Stimulated activated CD4-positive, alpha-beta T cell treated with anti-CD3 and anti-CD28 coated beads, Interleukin-12 subunit alpha, Interleukin-12 subunit beta, amount 100 ng/mL, for 48 hours (primary cell): ENCODE measurements at places on chromosomes 7 and 10.

GRCh38 chr10:79038841-79039201 lies 29.9 kb upstream of the ZMIZ1 start:
- DNase-seq = no peak

DNA sequence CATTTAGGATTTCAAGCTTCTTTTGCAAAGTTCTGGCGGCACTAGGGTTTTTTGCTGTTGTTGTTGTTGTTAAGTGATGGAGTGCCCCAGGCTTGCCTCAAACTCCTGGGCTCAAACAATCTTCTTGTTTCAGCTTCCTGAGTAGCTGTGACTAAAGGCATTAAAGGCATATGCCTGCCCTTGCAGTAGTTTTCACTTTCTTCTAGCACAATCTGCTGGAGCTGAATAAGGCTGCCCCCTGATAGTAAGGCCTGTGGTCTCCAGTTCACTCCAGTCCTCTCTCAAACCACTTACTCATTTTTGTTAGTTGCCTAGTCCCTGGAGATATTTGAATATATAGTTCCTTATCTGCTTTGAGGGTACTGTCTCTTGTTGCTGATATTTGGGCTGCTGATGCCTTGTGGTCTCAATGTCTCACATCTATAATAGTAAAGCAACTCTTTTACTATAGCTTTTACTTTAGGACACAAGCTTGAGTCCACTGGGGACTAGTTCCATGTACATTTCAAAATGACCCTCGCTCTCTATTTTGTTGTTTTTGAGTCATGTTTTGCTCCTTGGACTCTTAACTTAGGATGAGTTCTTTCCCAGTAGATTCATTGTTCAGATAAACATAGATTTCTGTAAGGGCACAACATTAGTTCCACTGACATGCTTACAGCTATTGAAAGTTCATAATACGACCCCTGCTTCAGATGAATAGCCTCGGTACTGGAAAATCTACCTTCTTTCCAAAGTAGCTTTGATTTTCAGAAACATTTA lies 25.5 kb downstream of the PHF14 start:
- no peak for DNase-seq

DNA sequence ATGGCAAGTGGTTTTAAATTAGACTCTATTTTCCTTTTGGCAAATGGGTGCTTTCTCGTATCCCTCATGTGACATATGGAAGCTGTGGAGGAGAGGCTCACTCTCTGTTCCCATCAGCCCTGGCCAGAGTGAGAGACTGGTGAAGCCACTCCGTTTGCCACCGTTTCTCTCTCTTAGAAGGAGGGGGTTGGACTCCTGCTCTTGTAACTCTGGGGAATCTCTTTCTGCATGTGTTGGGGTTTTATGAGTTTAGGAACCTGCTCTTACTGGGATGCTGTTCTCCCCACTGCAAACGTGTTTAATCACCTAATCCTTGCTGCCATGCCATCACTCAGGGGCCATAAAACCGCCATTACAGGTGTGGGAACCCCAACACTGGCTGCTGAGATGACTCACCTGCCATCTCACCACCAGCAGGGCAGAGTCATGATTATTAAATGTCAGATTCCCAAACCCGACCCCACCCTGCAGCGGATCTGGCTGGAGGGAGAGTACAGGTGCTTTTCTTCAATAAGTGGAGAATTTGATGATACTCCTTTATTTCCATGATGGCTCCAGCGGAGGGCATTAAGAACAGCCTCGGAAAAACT lies 103.2 kb downstream of the ADCY1 start:
- no peak for DNase-seq

DNA sequence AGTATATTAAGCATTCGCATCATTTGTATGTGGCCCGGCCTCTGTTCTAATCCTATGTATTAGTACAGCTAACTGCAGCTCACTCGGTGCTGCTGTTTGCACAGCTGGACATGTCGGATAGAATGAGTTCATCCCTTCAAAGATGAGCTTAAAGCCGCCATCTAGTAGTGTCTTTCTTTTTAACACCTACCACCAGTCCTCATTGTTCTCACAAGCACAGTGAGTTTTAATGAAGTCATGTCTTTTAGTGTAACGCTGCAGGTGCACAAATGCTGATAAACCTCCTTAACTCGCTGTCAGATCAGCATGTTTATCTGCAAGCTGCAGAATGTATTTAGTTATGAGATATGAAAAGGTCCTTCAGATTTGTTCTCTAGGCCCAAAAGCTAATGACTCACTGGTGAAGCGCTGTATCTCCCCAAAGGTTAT lies 247.5 kb downstream of the MTERF1 start:
- no peak for DNase-seq

DNA sequence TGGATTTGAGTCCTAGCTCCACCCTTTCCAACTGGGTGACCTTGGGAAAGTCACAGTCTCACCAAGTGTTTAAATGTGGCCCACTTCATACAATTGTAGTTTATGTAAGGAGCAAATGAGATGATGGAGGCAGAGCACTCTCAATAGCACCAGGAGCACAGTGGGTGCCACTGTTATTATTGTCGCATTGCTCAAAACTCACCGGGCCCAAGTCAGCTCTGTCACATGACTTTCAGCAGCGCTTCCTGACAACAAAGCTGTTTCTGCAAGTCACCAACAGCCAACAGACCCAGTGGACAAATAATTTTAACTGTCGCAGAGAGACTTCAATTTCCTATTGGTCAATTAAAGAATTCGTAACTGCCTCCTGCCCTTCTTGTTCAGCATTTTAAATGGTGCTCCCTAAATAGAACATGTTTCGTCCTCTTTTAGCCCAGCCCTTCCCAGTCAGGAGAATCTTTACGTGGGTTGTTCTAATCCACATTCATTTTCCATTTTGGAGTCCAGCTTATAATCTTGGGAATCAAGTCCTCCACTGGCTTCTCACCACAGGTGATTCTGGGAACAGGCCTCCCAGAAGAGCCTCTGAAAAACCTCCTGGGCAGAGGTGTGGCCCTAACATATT lies 415.6 kb upstream of the NPVF start:
- DNase-seq = no peak

DNA sequence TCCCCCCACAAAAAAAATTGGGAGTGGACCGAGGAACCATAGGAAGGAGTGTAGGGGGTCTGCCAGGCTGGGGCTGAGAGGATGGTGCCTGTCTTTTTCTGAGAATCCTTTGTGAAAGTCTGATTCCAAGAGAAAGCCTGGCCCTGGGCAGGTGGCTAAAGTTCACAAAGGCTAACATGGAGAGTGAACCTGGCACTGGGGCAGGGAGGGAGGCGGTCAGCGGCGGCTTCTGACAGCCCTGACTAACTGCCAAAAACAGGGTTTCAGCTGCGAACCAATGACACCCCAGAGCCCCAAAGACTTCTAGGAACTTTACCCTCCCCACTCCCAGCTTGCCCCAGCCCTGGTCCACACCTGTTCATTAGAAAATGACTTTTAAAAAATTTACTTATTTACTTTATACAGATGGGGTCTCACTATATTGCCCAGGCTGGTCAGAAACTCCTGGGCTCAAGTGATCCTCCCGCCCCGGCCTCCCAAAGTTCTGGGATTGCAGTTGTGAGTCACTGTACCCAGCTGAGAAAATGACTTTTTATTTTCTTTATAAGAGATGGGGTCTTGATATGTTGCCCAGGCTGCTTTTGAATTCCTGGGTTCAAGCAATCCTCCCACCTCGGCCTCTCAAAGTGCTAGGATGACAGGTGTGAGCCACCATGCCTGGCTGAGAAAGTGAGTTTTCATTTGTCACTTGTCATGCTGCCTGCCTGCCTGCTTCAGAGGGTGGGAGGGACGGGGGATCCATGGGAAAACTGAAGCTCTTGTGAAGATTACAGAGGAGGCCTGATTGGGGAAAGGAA lies 61.0 kb upstream of the DUSP5 start:
- no peak for DNase-seq

GRCh38 chr10:75408911-75409885 lies 7.6 kb upstream of the ZNF503 start:
- DNase-seq = no peak

DNA sequence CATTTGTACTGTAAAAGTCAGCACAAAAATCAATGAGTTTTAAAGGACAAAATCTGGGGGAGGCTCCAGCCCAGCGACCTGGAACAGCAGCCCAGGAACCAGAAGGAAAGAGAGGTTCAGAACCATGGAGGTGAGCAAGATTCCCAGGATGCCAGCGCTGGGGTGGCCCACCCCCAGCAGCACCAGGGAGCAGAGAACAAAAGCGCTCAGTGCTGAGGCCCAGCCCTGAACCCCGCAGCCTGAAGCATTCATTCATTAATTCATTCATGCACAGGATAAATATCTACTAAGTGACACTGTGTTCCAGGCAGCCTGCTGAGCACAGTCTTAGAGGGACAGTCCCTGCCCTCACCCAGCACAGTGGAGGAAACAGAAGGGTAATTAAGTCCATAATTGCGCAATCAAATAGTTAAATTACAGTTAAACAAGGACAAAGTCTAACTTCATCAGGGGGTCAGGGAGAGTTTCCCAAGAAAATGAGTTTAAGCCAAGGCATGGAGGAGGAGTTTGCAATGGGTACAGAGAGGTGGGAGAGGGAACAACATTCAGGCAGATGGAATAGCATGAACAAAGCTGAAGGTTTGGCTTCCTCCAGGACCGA lies 202.3 kb downstream of the GRID1 start:
- DNase-seq = no peak

DNA sequence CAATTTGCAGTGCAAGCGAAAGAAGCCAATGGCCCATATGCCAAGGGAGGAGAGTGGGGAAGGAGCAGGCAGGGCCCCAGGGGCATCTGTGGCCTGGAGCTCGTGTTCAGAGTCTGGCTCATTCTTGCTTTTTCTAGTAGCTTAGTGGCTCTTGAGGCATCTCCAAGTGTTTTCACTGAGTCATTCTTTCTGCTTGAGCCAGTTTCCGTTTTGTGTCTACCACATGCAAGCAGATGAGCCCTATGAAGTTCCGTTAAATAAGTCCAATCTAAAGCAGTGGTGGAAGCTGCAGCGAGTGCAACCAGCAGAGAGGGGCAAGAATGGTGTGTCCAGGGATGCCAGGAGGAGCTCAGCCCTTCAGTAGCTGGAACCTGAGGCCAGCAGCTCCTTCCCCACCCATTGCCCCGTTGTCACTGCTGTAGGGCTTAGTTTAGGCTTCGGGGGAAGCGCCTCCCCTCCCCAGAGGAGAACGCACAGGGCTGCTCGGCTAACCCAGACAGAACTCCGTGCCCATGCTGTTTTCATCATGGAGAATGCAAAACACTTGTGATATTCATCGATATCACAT lies 57.4 kb upstream of the EBF3 start:
- DNase-seq = no peak

- no peak for DNase-seq
Measured at GRCh38 chr7:130894146-130894908, 160.3 kb upstream of the KLF14 start.

DNA sequence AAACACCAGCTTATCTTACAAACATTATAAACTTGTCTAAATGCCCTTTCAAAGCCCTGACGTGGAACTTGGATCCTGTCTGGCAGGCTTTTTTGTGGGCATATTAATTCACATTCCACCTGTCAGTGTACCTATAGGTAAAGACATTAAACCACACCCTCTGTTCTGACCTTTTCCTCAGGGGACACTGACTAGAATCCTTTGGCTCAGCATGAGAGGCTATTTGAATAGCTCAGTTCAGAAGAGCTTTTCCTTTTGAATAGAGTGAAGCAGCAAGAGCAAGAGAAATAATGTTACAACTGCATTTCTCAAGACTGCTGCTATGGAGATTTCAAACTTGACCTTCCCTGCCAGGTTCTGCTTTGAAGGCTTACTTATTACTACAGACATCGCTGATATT lies 76.9 kb downstream of the CYP51A1 start:
- no peak for DNase-seq

DNA sequence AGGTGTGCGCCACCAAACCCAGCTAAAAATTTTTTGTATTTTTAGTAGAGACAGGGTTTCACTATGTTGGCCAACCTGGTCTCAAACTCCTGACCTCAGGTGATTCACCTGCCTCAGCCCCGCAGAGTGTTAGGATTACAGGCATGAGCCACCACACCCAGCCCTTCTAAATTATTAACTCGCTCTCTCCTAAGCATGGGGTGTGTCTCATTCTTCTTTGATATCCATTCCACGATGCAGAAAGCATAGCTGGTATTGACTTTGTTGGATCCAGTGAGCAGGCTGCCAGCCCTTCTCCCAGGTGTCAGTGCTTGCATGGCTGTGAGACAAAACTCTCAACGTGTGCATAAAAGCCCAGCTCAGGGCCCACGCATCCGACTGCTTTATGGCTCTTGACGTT lies 254.1 kb upstream of the PFKP start:
- DNase-seq = no peak

- no peak for DNase-seq
Measured at GRCh38 chr7:37414352-37414983, 34.2 kb downstream of the ELMO1 start.

GRCh38 chr7:106041140-106041717 lies 70.9 kb downstream of the SYPL1 start:
- DNase-seq = peak; percentile 37

- no peak for DNase-seq
Measured at GRCh38 chr7:125681508-125681907, 751.9 kb upstream of the POT1 start.

- no peak for DNase-seq
Measured at GRCh38 chr10:13592306-13592705, 5.5 kb downstream of the PRPF18 start.

GRCh38 chr7:8343556-8343955 lies 81.6 kb upstream of the ICA1 start:
- DNase-seq = no peak

GRCh38 chr7:42071372-42072261 lies 165.4 kb downstream of the GLI3 start:
- no peak for DNase-seq

- no peak for DNase-seq
Measured at GRCh38 chr7:24477398-24478136, 95.7 kb upstream of the PALS2 start.

DNA sequence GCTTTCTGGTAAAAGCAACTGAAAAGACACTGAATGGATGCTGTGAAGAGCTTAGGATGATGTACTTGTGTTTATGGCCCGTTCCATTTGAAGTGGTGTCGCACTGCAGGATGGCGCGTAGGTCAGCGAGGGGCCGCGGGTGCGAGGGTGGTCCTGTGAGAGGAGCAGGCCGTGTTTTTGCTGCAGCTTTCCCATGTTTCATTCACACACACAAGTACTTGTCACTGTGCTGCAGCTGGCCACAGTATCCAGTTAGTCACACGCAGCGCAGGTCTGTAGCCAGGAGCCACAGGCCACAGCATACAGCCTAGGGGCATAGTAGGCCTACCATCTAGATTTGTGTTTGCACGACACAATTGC lies 23.2 kb downstream of the WIPI2 start:
- no peak for DNase-seq

GRCh38 chr7:155426543-155427410 lies 31.2 kb upstream of the EN2 start:
- DNase-seq = no peak

- DNase-seq = no peak
Measured at GRCh38 chr10:113360870-113361269, 192.0 kb upstream of the HABP2 start.

GRCh38 chr7:38211940-38212339 lies 33.9 kb downstream of the STARD3NL start:
- no peak for DNase-seq

- DNase-seq = no peak
Measured at GRCh38 chr10:123109466-123109865, 26.3 kb upstream of the HMX3 start.

GRCh38 chr10:101066896-101067355 lies 5.1 kb downstream of the KAZALD1 start:
- DNase-seq = no peak

- no peak for DNase-seq
Measured at GRCh38 chr10:57959318-57960006, 308.2 kb downstream of the IPMK start.
